ENCODE measurements at places on chromosomes 13 and 19.

DNA sequence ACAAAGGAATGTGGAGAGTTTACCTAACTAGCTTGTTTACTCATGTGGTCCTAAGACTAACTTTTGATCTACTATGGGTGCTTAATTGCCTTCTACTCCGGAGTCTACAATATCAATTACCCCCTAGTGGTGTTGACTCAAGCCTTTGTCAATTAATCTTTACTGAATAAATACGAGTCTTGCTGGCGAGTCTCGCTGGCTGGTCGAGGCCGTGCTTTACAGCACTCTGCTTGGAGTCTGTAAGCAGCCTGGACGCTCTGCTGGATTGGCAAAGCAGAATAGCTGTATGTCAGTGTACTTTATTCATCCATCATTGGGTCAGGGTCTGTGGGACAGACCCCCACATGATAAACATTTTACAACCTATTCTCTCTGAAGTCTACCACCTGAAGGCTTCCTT, 9.9 kb upstream of the SPART start:
- DNase-seq = no peak

DNA sequence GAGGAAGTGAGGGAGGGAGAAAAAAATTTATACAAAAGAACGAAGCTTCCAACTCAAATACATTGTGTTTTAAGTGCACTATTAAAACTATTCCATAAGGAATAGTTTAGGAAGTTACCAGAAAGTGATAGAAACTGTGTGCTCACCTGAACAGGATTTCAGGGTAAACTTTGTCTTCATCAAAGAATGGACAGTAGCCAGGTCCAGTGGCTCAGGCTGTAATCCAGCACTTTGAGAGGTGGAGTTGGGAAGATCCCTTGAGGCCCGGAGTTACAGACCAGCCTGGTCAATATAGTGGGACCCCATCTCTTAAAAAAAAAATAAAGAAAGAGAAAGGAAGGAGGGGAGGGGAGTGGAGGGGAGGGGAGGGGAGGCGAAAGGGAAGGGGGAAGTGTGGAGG, 13.0 kb upstream of the CDADC1 start:
- DNase-seq = no peak

DNA sequence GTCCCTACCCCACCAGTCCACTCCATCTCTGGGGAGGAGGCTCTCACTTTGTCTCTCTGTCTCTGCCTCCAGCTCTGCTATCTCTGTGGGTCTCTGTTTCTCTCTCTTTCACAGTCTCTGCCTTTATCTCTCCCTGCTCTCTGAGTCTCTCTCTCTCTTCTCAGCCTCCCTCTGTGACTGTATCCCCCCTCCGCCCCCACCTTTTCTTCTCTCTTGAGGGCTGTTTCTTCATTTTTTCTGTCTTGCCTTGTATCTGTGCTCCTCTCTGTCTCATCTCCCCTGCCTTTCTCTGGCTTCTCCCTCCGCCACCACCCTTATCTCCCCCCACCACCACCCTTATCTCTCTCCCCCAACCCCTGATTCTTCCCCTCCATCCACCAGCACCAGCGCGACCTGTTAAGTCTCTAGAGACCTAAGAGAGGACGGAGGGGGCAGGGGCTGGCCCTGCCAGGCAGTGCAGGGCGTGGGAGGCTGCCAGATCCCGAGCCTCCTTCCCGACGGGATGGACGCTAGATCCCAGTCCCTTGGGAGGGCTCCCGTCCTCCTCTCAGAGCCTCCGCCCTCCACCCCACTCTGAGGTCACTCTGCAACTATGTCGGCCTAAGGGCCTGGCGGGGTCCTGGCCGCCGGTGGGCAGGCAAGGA, 1.0 kb downstream of the AXL start:
- DNase-seq = no peak

DNA sequence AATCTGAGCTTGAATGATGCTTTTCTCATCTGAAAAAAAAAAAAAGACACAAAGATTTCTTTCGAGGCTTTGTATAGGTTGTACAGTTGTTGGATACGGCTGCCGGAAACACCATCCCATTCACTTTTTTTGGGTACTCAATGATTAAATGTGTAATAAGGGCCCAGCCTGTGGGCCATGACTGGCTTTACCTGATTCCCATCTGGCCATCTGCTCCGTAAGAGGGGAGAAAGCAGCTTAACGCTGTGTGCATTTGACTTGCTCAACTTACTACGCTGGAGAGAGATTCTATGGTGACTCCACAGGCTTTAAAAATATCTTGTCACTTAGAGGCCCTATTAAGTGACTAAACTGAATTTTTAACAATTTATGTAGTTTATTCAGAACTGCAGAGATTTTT, 731 bp downstream of the ZNF558 start:
- DNase-seq = no peak

- no peak for DNase-seq
These were observed 22.8 kb upstream of the ABCC4 start for GRCh38 chr13:95323930-95324662.
